Urinary bladder (tissue), 4 donors: ENCODE measurements at places on chromosomes 1 and 21.

- no peak for DNase-seq
Observed at GRCh38 chr1:205456383-205456867, 580 bp upstream of the BLACAT1 start.

- DNase-seq, result no peak
Observed at GRCh38 chr1:178941849-178942248, 71.0 kb upstream of the ANGPTL1 start.

- no peak for DNase-seq
Observed at GRCh38 chr1:115906627-115907026, 65.7 kb upstream of the NHLH2 start.

GRCh38 chr21:16377857-16378256, 648.1 kb downstream of the USP25 start:
- DNase-seq, result no peak

DNA sequence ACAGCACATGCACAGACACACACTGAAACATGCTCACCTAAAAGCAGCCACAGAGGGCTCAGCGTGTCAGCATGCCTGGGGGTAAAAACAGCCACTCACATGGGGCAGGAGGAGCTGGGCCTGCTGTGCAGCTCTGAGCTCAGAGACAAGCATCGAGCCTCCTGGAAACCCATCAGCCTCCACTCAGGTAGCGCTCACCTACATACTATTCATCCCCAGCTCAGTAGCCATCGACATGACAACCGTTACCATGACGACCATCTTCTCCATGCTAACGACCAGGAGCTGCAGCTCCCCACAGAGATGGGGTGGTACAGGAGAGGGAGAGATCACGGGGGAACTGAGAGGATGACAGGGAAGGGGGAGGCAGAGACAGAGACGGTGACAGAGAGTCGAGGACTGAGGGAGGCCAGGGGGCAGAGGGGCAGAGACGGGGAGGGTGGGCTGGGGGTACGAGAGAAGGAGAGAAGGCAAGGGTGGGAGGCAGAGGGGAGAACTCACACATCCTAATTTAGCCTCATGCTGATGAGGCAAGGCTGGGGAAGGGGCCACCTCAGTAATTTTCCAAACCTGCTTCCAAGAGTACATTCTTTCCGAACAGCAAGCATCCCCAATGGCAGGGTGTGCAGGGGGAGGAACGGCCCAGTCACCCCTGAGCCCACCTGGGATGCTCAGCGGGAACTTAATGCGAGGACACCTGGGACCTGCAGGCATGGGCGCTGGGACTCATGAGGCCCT, 28.4 kb downstream of the SDC3 start:
- DNase-seq, result no peak

GRCh38 chr1:229159668-229160544, 111.0 kb upstream of the RAB4A start:
- no peak for DNase-seq

DNA sequence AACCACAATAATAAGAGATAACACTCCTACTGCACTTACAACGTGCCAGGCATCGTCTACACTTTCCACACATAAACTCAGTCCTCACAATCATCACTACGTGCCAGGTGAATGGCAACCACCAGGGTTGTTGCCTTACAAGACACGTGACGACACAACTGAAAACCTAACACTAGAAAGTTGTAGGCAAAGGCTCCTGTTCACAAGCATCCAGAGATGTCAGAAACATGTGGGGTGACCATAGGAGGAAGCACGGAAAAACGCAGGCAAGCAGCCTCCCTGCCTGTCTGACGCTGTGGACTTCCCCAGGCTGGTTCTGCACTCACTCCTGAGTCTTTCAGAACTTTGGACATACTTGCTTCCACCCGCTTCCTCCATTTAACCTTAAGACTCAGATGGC, 7.0 kb downstream of the CAPZB start:
- no peak for DNase-seq

GRCh38 chr1:14887764-14888350, 265.7 kb upstream of the TMEM51 start:
- no peak for DNase-seq

GRCh38 chr1:109251277-109252166, 2.2 kb downstream of the CELSR2 start:
- DNase-seq, result no peak

- no peak for DNase-seq
Observed at GRCh38 chr1:165408518-165408917, 36.4 kb downstream of the RXRG start.

GRCh38 chr21:36321325-36322082, 1.5 kb downstream of the MORC3 start:
- DNase-seq, result no peak

- no peak for DNase-seq
Observed at GRCh38 chr1:152398812-152399698, 15.0 kb downstream of the CRNN start.

- no peak for DNase-seq
Observed at GRCh38 chr1:16014509-16015482, 3.0 kb downstream of the HSPB7 start.

- no peak for DNase-seq
Observed at GRCh38 chr1:212514782-212515181, 82.1 kb downstream of the NENF start.
